ENCODE measurements at places on chromosomes 4 and X.

DNA sequence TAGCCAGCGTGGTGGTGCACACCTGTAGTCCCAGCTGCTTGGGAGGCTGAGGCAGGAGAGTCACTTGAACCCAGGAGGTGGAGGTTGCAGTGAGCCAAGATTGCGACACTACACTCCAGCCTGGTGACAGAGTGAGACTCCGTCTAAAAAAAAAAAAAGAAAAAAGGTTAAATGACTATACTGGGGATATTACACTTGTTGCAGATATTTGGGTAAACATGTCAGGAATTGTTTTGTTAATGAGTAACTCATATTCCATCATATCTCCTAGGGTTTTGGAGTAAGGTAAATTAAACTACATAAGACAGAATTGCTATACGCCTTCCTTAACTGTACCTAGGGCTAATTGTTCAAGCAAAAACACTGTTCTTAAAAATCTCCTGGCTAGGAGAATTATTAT is 291.4 kb upstream of the IGFBP7 start:
- no peak for DNase-seq

GRCh38 chrX:334331-334891 is 15.8 kb upstream of the GTPBP6 start:
- DNase-seq: no peak

- peak; percentile 92 for DNase-seq
Observed at GRCh38 chr4:183876268-183876934, 28.7 kb upstream of the STOX2 start.

DNA sequence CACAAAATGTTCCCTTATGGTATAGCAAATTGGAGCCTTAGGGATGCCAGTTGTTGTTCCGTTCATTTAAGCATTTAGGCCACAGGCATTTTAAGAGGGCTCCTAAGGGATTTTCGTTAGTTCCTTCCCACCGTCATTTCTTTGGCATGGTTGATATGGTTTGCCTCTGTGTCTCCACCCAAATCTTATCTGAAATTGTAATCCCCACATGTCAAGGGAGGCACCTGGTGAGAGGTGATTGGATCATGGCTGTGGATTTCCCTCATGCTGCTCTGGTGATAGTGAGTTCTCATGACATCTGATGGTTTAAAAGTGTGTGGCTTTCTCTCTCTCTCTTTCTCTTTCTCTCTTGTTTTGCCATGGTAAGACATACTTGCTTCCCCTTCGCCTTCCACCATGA is 104.1 kb downstream of the ASB9 start:
- no peak for DNase-seq

GRCh38 chrX:17860179-17860780 is 818 bp downstream of the RAI2 start:
- no peak for DNase-seq

DNA sequence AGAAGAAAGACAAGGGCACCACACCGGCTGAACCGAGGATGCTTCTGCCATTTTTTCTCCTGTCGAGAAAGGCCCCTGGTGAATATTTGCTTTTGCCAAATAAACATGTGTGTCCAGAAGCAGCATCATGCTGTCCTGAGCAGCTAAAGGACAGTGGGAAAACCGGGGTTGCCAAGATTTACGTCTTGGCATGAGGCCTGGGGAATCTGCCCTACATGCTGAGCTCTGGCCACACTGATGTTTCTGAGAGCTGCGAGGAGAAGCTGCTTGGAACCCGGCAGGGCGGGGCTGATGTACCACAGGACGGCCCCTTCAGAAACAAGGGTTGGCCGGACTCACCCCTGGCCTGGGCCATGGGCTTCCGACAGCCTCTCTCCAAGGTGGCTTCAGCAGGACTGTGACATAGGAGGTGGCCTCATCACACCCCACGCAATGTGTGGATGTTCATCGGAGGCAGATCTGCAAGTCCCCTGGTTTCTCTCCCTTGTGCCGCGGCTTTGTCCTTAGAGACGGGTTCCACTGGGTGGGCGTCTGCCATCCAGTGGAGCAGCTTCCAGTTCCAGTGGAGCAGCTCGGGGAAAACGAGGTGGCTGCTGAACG is 42.2 kb upstream of the SORCS2 start:
- no peak for DNase-seq

GRCh38 chr4:6858997-6859396 is 50.6 kb upstream of the TBC1D14 start:
- DNase-seq: no peak

GRCh38 chrX:102651242-102652011 is at the start of gene GPRASP1:
TSS of gene GPRASP1 (plus strand) at chrX:102651483. CDS start at chrX:102653914, 2,431 bp downstream.
- DNase-seq: peak; percentile 28

DNA sequence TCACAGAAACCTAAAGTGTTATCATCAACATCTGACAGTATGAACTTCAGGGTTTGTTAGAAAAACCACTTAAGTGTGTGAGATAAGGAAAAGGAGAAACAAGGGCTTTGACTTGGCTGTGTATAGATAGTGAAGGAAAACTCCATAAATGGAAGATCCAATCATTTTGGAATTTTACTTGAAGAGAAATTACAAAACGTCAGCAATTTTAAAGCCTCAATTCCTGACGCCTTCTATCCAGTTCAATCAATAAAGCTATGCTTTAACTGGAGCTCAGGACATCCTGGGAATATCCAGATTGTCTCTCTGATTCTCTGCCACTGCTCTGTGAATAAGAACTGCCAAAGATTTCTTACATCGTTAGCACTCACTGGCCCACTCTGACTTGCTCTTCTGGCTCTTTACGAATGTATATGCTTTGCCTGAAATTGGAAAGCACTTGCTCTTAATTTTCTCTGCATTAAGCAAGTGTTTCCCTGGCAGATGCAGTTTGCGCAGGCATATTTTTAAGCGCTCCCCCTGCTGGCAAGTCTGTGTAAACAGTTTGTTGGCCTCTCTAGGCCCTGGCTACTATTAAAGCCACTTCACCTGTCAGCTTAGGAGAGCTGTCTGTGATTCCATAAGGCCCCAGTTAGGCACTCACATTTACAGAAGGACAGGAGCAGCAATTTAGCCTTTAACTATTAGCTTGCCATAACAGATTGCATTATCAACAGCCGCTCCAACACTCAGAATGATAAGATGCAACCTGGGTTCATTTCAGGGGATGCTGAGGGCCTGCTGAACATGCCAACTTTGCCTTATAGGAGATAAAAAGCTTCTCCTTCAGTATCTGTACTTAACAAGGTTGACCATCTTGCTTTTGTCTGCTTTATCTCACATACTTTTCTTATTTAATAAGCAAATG is 251.4 kb upstream of the DDX53 start:
- DNase-seq: peak; percentile 7

- DNase-seq: no peak
Observed at GRCh38 chrX:114101081-114101480, 482.8 kb upstream of the HTR2C start.

GRCh38 chr4:41200486-41201017 is 13.8 kb downstream of the APBB2 start:
- DNase-seq: no peak

DNA sequence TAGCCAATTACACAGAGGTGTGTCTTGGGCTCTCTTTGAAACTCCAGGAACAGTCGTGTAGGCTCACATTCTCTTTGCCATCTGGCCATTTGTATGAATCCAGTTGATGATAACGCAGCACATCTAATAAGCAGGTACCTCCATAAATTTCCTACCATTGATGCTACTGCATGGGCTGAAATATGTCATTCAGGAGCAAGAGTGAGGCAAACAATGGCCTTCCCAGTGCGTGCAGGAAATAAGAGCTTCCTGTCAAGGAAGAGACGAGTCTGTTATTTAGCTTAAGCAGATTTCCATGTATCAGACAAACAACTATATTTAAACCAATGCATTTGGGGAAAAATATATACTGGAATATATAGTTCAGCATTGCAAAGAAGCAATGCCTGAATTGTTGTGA is 102.1 kb upstream of the MXRA5 start:
- DNase-seq: no peak

GRCh38 chrX:63350465-63350877 is 661 bp downstream of the SPIN4 start:
- DNase-seq: peak; percentile 28

GRCh38 chr4:23768541-23768940 is 121.3 kb downstream of the PPARGC1A start:
- no peak for DNase-seq

DNA sequence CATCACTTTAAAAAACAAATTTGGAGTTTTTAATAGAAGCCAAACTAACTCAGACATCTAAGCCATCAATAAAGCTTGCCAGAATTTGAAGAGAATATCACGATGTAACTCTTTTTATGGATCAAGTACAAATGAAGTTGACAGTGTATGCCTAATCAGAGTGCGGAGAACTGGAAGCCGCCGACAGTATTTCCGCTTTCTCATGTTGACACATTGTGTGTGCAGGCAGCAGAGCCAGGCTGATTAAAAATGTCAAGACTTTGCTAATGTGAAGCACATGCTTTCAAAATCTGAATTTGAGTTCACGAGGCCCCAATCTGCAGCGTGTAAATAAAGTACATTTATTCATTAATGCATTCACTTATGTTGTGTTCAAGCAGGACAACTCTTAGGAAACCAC is 161.2 kb downstream of the TENM3 start:
- DNase-seq: no peak

GRCh38 chr4:139455126-139455538 is 1.2 kb downstream of the RAB33B start:
- DNase-seq: no peak

DNA sequence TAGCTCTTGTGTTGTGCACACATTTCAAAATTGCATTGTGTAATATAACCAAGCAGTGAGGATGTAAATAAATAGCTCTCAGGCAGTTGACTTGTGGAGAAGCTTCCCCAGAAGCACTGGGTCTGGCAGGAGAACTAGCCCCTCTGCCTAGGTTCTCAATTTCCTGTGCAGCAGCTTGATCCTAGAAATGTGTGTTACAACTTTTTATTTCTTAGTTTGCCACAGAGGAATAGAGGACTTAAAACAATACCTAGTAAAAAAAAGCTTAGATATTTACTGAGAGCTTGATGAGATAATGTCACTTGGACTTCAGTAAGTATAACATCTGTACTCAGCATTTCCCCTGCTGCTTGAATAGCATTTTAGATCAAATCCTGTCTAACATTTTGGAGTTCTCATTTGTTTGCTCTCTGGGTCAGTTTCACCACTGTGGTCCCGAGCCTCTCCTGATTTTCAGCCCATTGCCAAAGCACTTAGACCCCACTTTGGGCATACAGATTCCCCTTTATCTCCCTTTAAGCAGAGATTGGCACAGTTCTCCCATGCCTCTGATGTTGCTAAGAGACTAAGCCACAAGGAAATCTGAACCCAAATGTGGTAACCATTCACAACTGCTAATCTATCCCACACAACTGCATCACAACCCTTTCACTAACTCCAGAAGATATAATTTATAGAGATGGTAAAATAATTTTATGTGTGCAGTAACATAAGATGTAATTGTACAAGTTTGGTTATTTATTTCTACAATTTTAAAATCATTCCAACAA is 98.2 kb upstream of the NRK start:
- no peak for DNase-seq

GRCh38 chr4:68499021-68499420 is 51.8 kb downstream of the TMPRSS11E start:
- no peak for DNase-seq

- no peak for DNase-seq
Observed at GRCh38 chrX:45762699-45763647, 562.3 kb upstream of the DIPK2B start.

GRCh38 chr4:125481334-125482045 is 166.7 kb downstream of the FAT4 start:
- DNase-seq: no peak

DNA sequence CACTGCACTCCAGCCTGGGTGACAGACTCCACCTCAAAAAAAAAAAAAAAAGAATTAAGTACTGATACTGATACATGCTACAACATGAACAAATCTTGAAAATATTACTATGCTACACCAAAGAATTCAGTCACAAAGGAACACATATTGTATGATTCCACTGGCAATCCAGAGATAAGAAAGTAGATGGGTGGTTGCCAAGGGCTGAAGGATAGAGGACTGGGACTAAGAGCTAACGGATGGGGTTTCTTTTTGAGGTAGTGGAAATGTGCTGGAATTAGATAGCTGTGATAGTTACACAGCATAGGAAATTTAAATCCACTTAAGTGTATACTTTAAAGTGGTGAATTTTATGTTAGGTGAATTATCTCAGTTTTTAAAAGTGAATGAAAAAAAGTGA is 12.5 kb downstream of the ATP11C start:
- no peak for DNase-seq

DNA sequence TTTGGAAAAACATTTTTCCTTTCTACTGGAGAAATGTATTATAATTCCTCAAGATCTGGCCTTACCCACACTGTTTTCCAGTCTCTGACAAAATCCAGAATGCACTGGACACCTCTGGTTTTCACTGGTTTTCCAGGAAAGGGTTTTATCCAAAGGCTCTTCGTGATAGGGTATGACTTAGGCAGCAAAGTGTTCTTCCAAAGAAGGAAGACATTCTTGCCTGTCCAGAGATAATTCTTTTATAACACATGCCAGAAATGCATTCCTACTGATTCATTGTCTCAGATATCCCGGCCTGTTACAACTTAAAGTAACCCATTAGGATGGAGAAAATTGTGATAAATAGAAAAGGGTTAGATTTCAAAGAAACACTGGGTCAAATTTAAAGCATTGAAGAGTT is 2343.1 kb downstream of the PCDH7 start:
- no peak for DNase-seq

- no peak for DNase-seq
Observed at GRCh38 chr4:10384974-10385373, 72.3 kb downstream of the ZNF518B start.

DNA sequence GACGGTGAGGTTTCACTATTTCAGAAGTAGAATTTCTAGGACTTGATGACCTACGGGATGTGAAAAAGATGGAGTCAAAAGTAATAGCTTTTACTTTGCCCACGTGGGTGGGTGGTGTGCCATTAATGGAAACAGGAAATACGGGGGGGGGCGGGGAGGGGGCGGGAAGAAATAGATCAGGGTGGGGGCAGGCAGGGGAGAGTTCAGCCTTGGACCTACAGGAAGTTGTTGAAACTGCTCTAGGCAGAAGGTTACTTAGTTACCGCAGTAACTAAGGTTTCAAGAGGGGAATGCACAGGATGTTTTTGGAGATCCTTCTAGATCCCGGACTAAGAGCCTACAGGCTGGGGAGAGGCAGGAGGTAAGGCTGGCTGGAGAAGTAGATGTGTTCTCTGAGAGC is 3.6 kb upstream of the FHL1 start:
- DNase-seq: no peak

GRCh38 chr4:109323348-109323747 is 20.9 kb upstream of the COL25A1 start:
- DNase-seq: no peak

DNA sequence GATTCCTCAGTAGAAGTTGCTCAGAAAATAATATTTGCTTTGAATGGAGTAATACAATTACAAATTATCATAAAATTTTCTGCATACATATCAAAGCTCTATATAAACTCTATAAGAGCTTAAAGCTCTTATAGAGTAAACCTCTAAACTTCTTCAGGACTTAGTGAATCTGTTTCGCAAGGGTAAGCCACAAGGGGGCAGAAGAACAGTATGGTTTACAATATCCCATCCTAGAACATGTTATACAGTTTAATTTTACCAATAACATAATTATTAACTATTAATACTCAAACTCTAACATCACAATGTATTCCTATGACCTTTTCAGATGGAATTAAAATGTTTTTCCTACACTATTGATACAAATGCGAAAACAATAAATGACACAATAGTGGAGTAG is 33.8 kb upstream of the SPANXN1 start:
- DNase-seq: peak; percentile 2
